ENCODE measurements at places on chromosomes 6 and 20.

DNA sequence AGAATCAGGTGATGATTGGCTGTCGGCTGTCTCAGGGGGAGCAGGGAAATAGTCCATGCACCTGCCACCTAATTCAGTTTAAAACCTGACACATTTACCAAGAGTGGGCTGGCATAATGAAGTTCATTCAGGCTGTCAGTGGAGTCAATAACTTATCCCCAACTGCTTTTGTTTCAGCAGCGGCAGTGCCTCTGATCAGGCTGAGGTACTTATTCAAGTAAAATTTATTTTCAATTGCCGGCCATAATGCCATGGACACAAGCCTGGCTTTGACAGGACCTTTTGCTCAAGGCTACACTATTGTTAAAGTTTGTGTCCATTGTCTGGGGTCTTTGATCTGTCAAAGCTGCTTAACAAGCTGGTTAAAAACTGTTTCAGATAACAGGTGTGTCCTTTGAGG lies 20.6 kb downstream of the OLIG3 start:
- no peak for DNase-seq

DNA sequence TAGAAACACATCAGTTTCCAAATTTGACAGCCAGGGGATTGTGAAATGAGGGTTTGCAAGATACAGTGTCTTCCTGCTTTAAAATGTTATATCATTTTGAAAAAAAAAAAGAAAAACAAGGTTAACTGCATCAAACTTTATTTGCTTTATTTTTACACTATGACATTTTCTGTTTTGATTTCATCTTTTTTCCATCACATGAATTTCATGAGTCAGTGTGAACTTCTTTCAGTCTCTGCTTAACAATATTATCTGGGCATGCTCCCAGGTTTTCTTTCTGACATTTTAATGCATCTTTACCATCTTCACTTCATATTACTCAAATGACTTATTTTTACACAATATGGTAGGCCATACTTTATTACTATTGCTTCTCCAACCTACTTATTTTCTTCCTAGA lies 1.9 kb downstream of the NCOA7 start:
- DNase-seq = no peak

- no peak for DNase-seq
Measured at GRCh38 chr20:16599257-16599656, 26.0 kb upstream of the KIF16B start.

DNA sequence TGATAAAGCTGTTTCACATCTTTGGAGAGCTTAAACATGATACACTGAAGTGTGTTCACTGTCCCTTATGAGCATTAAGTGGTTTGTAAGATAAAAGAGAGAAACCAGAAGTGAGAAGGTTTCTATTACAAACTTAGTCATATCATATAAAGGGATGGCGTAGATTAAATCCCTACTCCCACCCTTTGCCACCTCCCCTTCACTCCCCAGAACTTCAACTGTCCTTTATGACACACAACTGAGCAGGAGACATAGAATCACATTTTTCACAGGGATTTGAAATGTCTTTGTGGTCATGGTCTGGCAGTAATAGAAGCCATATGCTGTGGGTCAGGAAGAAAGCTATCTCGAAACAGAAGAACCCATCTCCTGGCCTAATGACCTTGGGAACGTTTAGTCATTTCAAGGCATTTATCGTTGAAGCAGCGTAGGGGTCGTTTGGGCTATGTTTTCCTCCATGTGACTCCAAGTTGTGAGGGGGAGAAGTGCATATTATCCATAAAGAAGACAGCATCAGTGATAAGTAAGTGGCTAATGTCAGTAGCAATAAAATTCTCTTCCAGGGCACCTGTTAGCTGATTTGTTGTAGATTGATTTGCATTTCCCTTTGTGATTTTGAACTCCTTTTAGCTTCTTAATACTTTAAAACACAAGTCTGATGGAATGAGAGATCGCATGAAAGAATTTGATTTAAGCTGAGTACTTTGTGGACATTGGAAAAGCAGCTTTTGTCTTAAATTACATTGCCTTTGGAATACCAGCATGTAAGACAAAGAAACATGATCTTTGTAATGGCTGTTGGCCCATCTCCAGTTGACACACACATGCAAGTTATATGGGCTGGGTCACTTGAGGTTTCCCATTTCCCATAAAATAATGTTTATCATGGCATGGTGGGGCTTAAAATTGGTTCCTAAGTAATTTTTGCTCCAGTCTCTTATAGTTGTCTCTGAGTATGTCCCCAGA lies 501.5 kb upstream of the FLRT3 start:
- DNase-seq = no peak

DNA sequence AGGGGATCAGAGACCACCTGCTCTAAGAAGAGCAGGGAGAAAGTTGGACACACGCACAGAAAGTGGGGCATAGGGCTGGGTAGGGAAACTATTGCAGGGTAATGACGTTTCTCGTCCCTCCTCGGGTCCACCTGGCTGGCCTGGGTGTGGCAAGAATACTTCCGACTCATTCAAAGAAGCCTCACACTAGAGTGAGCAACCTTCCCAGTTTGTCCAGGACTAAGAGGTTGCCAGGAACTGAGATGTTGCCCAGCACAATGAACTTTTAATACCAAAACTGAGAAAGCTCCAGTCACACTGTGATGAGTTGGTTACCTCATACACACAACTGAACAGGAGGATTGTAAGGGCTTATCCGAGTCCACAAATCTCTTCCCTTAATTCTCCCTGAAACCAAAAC lies 74.5 kb upstream of the ADGRF1 start:
- no peak for DNase-seq

DNA sequence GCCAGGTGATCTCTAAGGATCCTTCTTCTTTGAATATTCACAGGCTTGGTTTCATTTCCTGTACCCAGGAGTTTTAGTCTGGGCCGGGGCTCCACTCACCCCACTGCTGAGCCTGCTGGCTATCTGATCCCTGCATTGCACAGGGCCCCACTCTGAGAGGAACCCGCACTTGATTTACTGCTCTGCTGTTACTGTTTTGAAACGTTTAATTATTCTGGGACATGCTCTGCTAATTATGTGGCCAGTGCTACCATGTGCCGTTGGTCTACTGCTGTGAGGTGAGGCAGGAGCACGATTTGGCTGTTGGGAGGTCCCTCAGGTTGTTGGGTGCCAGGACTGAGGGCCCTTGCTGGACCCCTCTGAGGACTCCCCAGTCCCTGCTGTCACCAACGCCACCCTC lies 108.7 kb upstream of the SIRPA start:
- no peak for DNase-seq

DNA sequence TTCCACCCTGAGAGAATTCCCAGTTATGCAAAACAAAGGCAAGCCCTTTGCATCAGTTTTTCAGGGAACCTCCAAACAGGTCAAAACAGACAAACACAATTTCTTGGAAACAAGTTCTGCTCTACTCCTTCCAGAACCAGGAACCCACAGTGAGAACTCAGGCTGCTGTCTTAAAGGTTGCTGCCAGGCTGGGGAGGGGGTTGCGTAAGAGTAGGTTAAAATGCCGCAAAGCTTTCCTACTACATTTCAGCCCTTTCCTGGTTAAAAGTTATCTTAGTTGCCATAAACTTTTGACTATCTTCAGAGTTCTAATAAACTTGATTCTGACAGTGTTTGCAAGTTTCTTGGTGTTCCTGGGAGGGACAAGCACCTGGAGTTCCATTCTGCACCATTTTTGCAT lies 33.8 kb downstream of the KPNA5 start:
- DNase-seq = no peak

DNA sequence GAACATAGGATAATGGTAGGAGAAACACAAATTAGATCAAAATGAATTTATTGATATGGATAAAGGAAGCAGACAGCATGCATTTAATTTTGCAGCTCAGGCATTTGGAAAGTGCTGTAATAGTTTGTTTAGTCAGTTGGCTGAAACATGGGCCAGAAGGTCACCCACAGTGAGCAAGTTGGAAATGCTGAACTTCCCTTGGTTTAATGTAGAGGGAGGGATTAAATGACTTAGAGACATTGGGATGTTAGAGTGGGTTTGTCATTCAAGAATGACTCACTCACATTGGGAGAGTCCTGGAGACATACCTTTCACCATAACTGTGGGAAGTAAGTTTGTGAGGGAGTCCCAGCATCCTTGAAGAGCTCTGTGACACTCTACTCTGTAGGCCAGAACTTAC lies 231.5 kb upstream of the PLCB4 start:
- DNase-seq = no peak

GRCh38 chr6:25927756-25928216 lies 2.7 kb downstream of the SLC17A2 start:
- DNase-seq = no peak

GRCh38 chr20:51480507-51481270 lies 61.8 kb downstream of the NFATC2 start:
- no peak for DNase-seq

GRCh38 chr6:146028252-146028795 lies 538 bp upstream of the GRM1 start:
- peak; percentile 48 for DNase-seq

DNA sequence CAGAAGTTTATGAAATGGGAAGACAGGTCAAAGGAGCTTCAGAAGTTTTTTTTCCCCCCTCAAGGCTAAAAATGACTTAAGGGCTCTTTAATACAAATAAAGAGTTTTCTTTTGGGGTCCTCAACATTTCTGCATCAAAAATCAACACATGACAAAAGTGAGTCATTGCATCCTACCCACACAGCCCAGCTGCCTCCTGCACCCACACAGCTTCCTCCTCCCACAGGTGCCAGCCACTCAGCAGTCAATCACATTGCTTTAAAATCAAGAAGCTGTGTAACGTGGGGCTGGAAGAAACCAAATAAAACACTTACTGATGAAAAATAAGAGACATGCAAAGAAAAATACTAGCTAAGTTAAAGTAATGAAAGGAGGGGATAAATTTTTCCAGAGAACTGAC lies 68.5 kb downstream of the MAP3K5 start:
- no peak for DNase-seq

DNA sequence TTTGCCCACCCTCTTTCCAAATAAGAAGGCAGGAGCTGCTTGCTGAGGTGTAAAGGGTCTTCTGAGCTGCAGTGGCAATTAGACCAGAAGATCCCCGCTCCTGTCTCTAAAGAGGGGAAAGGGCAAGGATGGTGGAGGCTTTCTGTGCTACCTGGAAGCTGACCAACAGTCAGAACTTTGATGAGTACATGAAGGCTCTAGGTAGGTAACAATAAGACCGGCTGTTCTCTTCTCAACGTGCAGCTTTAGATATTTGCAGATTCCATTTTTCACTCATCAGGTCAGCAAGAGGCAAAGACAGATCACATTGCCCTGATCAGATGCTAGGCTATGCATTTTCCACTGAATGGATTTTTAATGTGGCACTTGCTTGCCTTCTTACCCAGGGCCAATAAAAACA lies at the start of gene FABP7:
TSS of gene FABP7 (plus strand) at position 50 of the 400 bp plus-strand sequence. CDS start at position 129, 79 bp downstream.
- no peak for DNase-seq

DNA sequence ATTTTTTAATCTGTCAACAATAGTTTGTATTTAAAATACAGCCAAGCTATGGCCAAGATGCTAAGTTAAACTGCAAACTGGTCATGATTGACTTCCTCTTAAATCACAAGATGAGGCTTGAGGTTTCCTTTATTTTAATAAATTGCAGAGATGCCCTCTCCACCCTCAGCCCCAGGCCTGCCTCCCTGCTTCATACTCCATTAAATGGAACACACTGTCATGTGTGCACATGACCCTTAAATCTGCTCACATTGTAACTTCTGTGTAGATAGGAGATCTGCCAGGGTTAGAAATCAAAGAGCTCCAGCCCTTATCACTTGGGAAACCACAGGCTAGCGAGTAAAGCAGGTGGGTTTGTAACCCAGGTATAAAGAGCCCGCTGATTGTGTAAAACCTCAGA lies 20.8 kb downstream of the DUSP22 start:
- no peak for DNase-seq

DNA sequence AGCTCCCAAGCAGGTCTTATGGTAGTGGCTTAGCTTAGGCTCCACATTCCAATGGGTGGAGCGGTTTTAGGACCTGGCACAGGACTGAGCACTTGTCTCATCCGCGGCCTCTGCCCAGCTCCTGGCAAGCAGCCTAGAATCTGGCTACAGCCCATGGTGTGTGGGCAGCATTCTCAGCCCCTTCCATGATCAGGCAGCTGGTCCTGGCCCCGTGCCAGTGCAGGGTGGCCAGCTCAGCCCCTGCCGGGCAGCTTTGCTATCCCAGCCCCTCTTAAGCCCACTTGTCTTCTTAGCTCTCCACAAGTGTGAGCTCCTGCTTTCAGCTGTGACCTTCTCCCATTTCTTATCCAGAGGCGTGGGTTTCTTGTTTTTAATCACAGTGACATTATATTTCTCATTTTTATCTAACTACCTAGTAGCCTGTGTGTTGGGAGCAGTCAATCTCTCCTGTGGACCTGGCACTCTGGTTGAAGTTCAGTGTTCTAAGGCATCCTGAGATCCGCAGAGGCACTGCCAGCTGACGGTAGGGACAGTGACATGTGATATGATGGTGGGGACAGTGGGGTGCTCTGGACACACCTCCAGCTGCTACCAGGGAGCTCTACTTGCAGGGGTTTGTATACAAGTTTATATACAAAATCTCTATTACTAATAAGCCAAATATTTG lies 119.9 kb upstream of the PRND start:
- DNase-seq = peak; percentile 74

DNA sequence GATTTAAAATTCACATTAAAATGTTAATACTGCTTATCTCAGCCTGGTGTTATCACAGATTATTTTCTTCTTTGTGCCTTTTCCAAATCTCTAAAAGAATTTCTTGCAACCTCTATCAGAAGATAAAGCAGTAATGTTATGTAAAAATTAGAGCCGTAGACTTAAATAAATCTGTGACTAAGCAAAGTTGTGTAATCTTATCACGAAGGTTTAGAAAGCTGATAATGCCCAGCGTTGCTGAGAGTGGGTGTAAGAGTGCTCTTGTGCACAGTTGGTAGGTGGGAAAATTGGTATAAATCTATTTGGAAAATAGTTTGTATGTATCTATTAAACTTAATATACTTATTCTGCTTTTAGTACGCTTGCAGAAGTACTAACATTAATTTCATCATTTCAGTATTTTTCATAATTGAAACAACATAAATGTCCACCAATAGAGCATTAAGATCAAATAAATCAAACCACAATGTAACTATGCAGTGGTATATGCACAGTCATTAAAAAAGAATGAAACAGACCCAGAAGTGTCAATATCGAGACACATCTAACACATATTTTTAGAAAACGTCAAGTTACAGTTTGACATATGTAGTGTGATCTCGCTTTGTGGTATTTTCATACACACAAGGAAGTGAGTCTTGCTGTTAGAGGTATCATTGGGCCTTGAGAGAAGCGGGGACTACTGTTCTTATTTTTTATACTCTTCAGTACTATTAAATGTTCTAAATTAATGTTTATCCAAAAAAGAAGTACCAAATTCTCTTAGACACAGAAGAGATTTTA lies 54.4 kb upstream of the PBOV1 start:
- no peak for DNase-seq

GRCh38 chr6:109482905-109483734 lies at the start of gene ZBTB24:
Gene ZBTB24, minus strand, starts transcription at chr6:109483219. Its CDS starts 1,193 bp downstream, at chr6:109482026.
- DNase-seq = peak; percentile 90

DNA sequence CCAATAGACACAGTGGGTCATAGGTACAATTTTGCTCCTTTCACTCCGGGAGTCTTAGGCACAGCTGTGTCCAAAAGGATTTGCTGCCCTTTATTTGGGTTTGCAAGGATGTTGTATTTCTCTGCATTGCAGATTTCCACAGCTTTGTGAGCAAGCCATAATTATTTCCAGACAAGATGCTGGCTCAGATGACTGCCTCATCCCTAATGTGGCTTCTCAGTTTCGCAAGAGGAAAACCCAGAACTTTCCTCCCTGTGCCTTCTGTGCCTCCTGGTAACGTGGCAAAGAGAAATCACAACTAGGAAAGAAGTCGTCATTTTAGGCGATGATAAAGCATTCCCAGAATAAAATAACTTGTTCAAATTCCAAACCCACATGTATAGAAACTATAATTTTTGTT lies 33.7 kb downstream of the FAM50B start:
- no peak for DNase-seq
